Activated T-helper 1 cell treated with anti-CD3 and anti-CD28 coated beads, Interleukin-12 subunit alpha, Interleukin-12 subunit beta, Interleukin-2, Interleukin-4 antibody, amounts not matched to agents 30 ng/mL and 10 ng/mL and 1 ng/mL, durations not matched to agents 14 hours and 24 hours and 36 hours (primary cell): ENCODE measurements at places on chromosomes 3 and 15. TPM values are rescaled to one million over a fixed set of nuclear protein-coding genes. Genes with fewer than 3 reads are reported as not detected.

DNA sequence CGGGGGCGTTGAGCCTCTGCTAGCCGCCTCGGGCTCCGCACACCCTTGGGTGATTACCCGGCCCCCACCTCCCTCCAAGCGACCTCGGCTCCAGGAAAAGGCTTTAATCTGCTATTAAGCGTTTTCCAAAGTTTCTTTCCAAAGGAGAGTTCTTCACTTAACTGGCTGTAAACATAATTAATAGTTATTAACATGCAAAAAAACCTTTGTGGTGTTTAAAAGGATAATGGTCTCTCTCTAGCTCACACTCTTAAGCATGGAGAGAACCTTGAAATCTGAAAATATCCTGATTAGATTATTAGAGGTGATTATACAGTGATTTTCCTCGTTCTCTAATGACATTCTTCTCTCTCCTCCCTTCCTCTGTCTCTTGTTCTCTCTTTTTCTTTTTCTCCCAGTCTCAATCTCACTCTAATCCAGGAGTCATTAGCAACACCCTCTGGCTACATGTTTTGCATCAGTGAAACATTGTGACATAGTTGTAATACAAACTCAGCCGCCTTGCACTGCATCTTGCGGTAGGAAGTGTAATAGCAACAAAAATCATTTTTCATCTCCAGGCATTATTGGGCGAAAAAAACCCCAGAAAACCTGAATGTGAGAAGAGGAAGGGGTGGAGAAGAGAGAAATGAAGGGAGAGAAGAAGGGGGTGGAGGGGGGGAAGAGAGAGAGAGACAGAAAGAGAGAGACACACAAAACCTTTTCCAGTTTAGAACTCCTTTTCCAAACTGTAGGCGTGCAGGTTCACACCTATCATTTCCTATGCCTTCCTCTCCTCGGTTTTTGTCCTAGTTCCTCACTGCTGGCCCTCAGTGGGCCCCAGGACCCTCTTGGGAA, 24.4 kb downstream of the NR2F2 start:
- H3K36me3 ChIP-seq = peaks cover 3% of the 10 kb centered on the region
- no peak for DNase-seq
- H3K4me1 ChIP-seq = peaks cover 16% of the 10 kb centered on the region
- H3K27ac ChIP-seq = no peak overlapping the region
- H3K27me3 ChIP-seq = peaks cover 69% of the 10 kb centered on the region
- H3K4me3 ChIP-seq = no peak overlapping the region

Gene CRABP1
- not detected in 2 replicates for total RNA-seq

DNA sequence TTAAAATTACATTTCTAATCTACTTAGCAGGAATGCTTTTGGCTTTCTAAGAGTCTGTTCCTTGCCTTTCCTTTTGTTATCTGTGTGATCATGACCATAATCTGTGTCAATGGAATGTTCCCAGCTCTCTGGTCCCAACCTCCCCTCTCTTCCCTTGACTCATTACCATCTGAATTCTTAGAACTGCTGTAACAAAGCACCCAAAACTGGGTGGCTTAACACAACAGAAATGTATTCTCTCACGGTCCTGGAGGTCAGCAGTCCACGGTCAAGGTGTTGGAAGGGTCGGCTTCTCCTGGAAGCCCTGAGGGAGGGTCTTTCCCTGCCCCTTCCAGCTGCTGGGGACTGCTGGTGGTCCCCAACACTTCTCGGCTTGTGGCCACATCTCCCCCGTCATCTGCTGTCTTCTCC, 81.1 kb downstream of the LRRK1 start:
- H3K27ac ChIP-seq = no peak overlapping the region
- no peak overlapping the region for H3K4me3 ChIP-seq
- peaks cover 24% of the 10 kb centered on the region for H3K27me3 ChIP-seq
- H3K4me1 ChIP-seq = no peaks in the 10 kb centered on the region
- DNase-seq = no peak

DNA sequence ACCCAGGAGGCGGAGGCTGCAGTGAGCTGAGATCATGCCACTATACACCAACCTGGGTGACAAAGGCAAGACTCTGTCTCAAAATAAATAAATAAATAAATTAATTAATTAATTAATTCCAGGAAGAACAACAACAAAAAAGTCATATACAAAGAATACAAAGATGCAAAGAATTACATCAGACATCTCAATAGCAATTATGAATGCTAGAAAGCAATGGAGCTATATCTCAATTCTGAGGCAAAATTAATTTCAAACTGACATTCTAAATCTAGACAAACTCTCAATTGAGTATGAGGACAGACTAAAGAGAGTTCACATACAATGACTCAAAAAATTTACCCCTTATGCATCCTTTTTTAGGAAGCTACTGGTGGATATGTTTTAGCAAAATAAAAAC, 69.6 kb upstream of the CTNNB1 start:
- no peak overlapping the region for H3K27ac ChIP-seq
- H3K36me3 ChIP-seq = no peaks in the 10 kb centered on the region
- H3K4me3 ChIP-seq = no peak overlapping the region

DNA sequence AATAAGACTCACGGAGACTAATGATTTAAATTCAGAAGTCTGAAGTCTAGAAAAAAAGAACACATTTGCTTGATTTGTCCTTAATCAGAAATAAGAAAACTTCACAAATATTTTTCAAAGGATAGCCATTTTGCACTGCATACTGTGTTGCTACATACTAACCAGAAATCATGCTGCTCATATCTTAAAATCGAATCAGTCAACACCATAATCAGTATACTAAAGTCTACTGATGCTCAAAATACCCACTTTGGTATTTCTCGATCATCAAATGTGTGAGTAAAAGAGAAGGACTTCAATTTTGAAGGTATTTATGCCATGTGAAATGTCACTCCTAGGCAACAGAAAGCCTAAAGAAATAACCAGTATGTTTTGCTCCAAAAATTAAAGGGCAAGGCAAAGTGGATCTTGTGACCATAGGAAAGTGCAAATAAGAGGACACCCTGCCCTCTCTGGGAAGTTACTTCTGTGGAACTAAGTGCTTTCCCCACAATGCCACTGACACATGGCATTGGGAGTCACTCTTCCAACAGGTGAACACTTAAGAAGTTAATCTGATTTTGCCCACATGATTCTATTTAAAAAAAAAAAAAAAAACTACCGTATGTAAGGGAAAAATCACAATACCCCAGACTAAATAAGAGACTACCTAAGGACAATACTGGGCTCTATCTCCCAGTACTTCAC, 2.7 kb downstream of the LRIG1 start:
- no peak for DNase-seq
- peaks cover 10% of the 10 kb centered on the region for H3K27me3 ChIP-seq
- peak overlapping the region; percentile 89 for H3K27ac ChIP-seq

- H3K4me3 ChIP-seq = no peak overlapping the region
- H3K36me3 ChIP-seq = peaks cover 9% of the 10 kb centered on the region
- H3K27ac ChIP-seq = no peak overlapping the region
- H3K4me1 ChIP-seq = peaks cover 12% of the 10 kb centered on the region
- no peaks in the 10 kb centered on the region for H3K27me3 ChIP-seq
Observed at GRCh38 chr3:45682311-45682710, 6.9 kb upstream of the SACM1L start.

DNA sequence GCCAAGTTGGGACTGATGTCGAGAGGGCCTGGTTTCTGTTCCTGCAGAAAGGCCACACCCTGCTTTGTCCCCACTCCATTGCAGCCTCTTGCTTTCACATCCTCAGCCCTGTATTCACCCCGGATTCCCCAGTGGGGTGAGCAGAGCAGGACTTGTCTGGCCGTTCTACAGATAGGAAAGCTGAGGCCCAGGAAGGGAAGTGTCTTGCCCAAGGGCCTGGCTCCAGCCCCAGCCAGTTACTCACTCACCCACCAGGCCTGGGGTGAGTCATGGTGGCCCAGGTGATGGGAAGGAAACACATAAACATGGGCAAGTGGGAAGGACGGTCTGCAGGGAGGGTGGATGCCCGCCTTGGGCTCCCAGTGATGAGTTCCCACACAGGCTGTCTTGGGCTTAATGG, 6.1 kb upstream of the DUSP7 start:
- no peak overlapping the region for H3K4me3 ChIP-seq
- H3K36me3 ChIP-seq = no peaks in the 10 kb centered on the region
- peaks cover 2% of the 10 kb centered on the region for H3K27me3 ChIP-seq
- peaks cover 10% of the 10 kb centered on the region for H3K4me1 ChIP-seq

Gene ICE2
- total RNA-seq = 51.9 and 56.1 TPM in 2 replicates
